CD4-positive, alpha-beta T cell treated with Interferon gamma for 1 hour (primary cell): ENCODE measurements at places on chromosomes 6 and 20.

- no peak for DNase-seq
Measured at GRCh38 chr20:11459090-11459890, 458.4 kb upstream of the BTBD3 start.

GRCh38 chr20:33589059-33589458, 73.1 kb upstream of the C20orf144 start:
- no peak for DNase-seq

GRCh38 chr6:148674306-148674705, 72.5 kb upstream of the UST start:
- no peak for DNase-seq

DNA sequence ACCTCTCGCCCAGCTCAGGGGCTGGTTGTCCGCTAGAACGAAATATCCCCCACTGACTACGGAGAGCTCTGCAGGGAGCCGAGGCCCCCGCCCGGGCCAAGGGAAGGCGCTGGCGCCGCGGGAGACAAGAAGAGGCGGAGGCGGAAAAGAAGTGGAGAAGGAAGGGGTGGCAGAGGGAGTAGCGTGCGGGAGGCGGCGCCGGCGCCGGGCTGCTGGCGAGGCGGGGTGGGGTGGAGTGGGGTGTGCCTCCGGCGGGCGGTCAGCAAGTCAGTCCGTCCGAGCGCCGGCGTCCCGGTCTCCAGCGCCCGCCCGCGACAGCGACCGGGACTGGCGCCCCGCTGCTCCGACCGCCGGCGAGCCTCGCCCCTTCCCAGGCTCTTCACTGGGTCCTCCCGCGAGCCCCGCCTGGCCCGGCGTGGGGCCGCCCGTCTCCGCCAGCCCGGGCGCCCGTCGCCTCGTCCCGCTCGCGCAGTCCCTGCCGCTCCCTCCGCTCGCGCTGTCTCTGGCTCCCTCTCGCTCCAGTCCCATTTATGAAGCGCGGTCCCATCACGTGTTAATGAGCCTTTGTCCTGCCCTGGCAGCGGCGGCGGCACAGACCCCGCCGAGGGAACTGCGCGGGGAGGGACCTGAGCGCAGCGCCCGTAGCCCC, at the start of gene CNR1:
TSS of gene CNR1 (minus strand) at position 504 of the 649 bp plus-strand sequence. CDS start 21,073 bp downstream, outside the sequence.
- DNase-seq: peak; percentile 30

- DNase-seq: no peak
Measured at GRCh38 chr20:48652961-48653705, 174.7 kb downstream of the PREX1 start.

DNA sequence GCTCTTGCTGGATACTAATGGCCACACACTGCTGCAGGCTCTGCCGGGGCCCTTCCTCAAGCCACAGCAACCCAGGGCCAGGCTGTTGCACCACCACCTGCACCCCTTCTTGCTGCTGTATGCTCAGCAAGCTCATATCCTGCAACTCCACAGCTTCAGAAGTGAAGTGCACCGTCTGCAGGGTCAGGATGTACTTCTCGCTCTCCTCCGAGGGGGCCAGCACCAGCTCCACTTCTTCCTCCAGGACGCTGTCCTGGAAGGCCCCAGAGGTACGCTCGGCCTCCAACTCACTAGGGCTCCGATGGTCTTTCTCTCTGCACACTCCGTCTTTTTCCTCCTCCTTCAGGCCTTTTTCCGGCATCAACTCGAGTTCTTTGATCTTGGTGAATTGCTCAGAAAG, 1.2 kb downstream of the CTCFL start:
- DNase-seq: no peak

GRCh38 chr6:117591405-117591804, 10.9 kb downstream of the GOPC start:
- no peak for DNase-seq

DNA sequence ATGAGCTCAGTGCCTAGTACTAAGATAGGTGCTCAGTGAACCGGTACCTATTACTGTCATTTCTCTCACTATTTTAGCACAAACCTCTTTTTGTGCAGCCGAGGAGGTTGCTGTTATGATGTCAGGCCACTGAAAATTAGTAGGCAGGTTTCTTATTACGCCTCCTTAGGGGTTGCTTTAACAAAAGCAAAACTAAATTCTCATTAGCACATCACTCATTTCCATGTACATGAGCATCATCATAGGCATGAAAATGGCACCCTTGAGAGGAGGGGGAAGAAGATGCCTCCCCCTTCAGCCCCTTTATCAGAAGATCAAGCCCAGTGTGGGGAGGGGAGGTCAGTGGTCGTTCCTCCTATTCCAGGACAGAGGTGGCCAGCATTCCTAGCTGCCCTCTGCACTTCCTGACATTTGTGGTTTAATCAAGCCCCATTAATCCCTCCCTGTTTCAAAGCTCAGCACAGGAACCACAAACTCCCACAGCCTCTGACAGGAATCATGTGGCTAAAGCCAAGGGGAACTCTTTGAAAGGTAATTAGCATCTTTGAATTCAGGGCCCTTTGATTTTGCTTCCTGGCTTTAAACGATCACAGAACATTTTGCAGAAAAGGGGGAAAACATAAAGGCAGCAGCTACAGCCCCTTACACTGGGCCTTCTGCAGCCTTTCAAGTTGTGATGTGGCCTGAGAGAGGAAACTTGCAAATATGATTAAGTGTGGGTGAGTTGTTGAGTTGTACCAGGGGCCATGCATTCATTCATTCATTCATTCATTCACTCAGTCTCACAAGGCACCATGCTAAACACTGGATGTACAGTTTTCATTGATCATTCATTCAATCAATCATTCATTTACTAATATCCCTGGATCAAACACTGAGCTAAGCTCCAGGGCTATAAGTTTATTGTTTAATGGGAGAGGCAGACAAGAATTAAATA, 31.9 kb upstream of the PSMF1 start:
- DNase-seq: no peak

DNA sequence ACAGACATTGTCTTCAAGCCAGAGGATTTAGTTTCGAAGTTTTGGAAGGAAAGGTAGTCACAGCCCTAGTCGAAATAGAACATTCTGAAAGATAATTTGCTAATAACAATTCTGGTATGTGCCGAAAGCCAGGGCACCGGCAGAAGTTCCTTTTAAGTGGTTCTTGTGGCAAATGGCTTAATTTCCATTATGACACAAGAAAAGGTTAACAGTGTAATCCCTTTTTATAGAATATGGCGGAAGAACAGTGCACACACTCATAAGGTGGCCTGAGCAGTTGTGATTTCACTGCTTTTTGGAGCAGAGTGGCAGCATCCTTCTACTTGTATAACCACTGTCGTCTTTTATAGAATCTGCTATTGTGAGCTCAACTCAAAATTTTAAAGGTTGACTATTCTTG, 152.4 kb downstream of the SASH1 start:
- no peak for DNase-seq

GRCh38 chr6:9540126-9540525, 874.7 kb downstream of the TFAP2A start:
- no peak for DNase-seq

- DNase-seq: no peak
Measured at GRCh38 chr6:127397729-127398630, 54.6 kb upstream of the ECHDC1 start.

- DNase-seq: no peak
Measured at GRCh38 chr6:118843685-118844390, 50.1 kb upstream of the ASF1A start.

DNA sequence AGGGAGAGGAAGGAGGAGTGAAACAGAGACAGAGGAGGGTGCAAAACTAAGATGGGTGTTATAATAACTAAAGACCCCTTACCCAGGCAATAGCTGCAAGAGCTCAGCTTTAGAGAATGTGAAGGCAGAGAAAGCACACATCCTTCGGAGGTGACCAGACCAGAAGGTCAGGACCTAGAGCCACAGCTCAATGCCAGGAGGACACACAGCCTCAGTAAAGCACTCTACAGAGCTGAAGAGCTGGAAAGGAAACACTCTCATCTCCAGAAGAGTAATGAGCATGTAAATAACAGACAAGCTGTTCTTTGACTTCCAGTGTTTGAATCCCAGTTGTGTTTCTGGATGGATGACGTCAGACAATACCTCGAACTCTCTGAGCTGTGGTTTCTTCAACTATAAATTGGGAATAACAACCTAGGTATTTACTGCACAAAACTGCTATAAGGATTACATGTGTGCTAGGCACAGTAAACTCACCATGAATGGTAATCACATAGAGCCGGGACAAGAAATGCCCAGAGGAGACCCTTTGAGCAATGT, 63.2 kb downstream of the MAP3K5 start:
- no peak for DNase-seq

DNA sequence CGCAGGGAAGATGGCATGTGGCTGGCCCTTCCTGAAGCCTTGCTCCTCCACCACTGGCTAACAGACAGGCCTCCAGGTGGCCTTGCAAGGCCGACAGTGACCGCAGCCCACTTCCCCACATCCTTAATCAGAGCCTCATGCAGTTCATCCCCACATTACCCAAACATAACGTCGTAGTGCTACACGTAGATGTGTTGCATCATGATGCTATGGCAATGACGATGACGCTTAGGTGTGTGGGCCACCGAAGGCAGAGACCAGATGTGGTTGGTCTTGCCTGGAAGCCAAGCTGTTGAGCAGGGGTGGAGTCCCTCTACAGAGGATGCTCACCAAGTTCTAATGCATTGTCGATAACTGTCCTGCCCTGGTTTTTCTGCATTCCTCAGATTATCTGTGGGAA, 5.6 kb downstream of the CD93 start:
- DNase-seq: no peak
